ENCODE measurements at places on chromosomes 5 and 9. TPM values are rescaled to one million over a fixed set of nuclear protein-coding genes. Genes with fewer than 3 reads are reported as not detected.

DNA sequence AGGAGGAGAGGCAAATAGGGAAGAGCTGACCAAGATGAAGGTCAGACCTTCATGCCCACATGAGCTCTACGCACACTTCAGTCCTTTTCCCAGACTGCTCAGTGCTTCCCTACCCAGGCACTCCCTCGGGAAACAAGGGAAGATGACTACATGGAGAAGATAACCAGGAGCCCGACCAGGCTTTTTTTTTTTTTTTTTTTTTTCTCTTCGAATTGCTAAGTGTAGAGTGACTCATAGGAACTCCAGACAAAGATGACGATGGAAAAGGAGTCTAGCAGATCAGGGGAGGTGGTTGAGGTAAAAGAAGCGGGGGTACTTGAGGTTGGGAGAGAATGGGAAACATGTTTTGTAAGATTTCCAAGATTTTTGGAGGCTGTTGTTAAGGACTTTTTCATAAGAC lies 526.1 kb downstream of the BNC2 start:
- peak; percentile 92 for DNase-seq

DNA sequence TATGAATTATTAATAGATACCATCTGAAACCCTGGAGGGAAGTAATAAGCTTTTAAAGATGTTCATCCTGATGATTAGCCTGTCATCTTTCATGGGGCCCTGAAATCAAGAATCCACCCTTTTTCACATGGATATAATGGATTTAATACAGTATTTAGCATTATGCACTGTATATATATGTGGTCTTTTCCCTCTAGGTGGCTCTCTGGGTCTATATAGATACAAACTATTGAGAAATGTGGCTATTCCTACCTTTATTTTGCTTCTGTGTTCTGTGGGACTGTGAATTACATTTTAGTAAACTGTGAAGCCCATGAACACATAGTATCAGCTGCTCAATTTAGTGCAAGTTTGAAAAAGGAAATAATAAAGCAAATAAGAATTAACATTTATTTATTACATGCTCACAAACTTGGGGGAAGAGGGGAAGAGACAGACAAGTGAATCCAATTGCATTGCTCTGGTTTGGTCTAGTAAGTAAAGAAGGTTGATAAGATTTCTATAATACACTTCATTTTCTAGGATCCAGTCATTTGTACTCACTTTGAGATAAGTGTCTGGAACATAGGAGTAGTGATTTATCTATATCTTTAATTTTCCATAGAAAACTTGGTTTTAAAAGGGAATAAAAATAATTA lies 112.2 kb downstream of the SCAMP1 start:
- peak; percentile 60 for DNase-seq

DNA sequence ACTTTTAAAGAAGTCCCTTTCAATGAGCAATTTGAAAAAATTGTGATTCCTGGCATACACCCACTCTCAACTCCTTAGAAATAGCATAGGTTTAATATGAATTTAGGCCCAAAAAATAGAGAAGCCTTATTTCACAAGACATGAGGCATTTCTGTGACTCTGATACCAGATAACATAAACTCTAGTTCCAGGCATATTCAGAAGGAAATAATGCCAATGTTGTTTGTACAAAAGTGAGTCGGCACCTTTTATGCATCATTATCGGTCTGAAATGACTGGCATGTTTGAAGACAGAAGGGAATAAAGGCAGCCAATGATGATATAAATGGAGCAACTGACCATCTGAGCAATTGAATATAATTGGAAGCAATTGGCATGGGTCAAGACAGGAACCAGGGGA lies 19.4 kb upstream of the RECK start:
- peak; percentile 44 for DNase-seq

ADAMTS19 gene
- not detected for polyA plus RNA-seq

ANGPTL2 gene
- 8.8 TPM for polyA plus RNA-seq

GRCh38 chr5:56326116-56326515 lies 93.0 kb upstream of the ANKRD55 start:
- DNase-seq: no peak

- DNase-seq: no peak
Observed at GRCh38 chr9:16449076-16449730, 421.3 kb downstream of the BNC2 start.

ORM2 gene
- polyA plus RNA-seq: not detected

GRCh38 chr5:63085561-63085960 lies 506.9 kb downstream of the LRRC70 start:
- no peak for DNase-seq

SHLD3 gene
- polyA plus RNA-seq: 2.3 TPM

GRCh38 chr9:95721061-95721531 lies 154.4 kb upstream of the ERCC6L2 start:
- no peak for DNase-seq

GRCh38 chr5:120446068-120446492 lies 18.0 kb upstream of the PRR16 start:
- DNase-seq: peak; percentile 91

DNA sequence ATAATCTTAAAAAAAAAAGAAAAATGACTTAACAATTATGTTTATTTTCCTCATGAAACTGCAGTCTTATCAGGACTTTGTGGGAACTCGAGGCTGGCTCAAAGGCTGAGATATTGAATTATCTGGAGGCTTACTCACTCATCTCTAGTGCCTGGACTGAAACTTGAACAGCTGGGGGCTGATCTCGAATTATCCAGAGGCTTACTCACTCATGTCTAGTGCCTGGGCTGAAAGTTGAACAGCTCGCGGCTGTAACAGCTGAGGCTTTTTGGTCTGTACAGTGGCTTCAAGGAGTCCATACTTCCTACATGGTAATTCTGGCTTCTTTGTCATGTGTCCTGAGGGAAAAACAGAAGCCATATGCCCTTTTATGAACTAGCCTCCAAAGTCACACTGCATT lies 371.9 kb downstream of the CETN3 start:
- DNase-seq: no peak

PCDHB3 gene
- 0.23 TPM for polyA plus RNA-seq

SNAPC3 gene
- polyA plus RNA-seq: 31.2 TPM

DNA sequence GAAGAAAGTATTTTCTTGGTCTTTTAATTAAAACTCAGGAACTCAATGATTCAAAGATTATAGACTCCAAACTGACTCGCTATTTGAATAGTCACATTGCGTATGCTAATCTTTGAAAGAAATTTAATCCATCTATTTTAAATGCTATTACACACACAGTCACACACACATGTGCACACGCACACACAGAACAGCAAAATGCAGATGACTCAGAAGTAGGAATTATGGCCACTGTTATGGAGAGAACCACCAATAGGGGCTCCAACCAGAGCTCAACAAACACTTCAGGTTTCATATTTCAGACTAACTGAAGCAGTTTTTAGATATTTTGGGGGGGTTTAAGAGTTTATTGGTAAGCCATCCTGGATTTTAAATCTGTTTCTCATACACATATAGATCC lies 1917.9 kb downstream of the EFNA5 start:
- no peak for DNase-seq

HTR4 gene
- not detected for polyA plus RNA-seq
